ENCODE measurements at places on chromosomes 1 and 21.

GRCh38 chr1:116389686-116390085 lies 16.6 kb downstream of the ATP1A1 start:
- DNase-seq, result no peak

DNA sequence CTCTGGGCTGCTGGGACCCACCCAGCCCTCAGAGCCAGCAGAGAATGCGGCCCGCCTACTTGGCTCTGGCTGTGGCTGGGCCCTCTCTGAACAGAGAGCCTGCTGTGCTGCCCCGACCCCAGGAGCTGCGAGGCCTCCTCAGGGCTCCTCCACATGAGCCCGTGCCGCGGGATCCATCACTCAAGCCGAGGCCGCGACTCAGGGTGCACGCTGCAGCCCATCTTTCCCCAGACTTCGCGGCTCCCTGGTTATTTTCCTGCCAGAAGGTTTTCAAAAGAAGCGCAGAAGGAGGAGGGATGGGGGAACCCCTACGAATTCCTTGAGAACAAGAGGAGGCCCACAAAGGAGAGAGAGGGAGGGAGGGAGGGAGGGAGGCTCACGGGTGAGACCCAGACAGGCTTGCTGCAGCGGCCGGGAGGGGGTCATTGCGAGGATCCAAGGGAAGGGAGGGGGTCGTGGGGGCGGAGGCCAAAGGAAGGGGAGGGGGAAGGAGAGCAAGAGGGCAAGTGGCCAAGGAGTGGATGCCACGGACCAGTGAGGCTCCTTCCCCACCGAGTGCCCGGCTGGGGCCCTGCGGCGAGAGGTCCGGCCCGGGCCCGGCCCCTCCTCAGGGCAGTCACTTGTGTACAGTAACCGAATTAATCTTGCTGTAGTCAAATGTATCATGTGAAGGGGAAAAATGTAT lies 146.8 kb downstream of the CASZ1 start:
- DNase-seq, result no peak

DNA sequence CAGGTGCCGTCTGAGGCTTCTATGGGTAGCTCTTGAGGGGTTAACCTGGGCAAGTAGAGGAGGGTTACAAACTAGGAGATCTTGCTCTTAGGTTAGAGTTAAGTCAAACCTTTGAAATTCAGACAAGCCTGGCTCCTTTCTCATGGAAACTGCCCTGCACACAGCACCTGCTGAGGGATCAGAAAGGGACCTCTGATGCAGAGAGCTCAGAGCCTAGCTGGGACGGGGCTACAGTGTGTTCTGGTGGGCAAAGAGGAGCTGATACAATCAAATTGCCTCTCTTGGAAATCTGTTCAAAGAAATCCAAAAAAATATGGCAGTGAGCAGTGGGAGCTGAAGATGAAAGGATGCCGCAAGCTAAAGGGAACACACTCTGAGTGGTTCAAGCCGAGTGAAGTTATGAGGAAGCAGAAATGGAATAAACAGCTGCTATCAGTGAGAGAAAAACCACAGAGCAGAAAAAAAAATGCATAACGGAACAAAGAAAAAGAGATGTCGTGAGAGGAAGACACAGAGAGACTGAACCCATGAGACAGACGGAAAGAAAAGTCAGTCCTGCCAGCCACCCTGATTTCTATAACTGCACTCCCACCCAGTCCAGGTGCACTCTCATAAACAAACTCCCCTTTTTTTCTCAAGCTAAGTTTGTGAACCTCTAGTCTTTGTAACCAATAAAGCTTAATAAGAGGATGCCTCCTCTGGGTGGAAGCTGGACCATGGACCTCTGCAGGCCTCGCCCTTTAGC lies 26.6 kb downstream of the PAFAH2 start:
- DNase-seq, result no peak

GRCh38 chr1:100073531-100073930 lies 59.2 kb downstream of the SASS6 start:
- DNase-seq, result no peak

DNA sequence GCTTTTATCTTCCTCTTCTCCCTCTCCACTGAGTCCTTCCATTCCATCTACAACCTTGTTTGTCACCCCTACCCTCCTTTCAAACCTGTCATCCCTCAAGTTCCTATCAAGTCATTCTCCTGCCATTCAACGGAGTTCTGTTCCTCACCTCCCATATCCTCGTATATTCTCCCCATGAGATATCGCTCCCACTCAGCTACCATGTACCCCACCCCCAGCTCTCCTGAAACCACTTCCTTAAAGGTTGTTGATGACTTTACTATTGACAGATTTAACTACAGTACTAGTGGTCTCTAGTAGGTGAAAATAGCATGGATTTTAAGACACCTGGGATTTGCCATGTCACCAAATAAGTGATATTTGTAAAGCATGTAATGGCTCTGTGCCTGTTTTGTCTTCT lies 107.4 kb upstream of the BARHL2 start:
- DNase-seq, result no peak

- no peak for DNase-seq
These were observed 1043.8 kb downstream of the PLA2G4A start for GRCh38 chr1:187872550-187872949.

DNA sequence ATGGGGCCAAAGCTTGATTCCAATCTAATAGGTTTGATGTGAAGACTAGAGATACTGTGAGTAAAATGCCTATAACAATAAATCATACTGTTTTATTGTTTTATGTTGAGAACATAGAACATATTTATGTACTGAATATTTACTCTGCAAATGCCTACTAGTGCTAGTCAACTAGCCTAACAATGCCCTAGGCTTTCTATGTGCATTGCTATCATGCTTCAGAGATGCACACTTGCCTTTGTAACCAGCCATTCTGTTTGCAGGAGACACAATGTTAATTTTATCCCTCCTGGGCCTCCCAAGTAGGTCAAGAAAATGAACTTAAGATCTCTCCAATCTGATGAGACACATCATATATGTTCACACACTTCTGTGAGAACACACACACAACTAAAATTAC lies 530.8 kb upstream of the BEND5 start:
- DNase-seq, result no peak

DNA sequence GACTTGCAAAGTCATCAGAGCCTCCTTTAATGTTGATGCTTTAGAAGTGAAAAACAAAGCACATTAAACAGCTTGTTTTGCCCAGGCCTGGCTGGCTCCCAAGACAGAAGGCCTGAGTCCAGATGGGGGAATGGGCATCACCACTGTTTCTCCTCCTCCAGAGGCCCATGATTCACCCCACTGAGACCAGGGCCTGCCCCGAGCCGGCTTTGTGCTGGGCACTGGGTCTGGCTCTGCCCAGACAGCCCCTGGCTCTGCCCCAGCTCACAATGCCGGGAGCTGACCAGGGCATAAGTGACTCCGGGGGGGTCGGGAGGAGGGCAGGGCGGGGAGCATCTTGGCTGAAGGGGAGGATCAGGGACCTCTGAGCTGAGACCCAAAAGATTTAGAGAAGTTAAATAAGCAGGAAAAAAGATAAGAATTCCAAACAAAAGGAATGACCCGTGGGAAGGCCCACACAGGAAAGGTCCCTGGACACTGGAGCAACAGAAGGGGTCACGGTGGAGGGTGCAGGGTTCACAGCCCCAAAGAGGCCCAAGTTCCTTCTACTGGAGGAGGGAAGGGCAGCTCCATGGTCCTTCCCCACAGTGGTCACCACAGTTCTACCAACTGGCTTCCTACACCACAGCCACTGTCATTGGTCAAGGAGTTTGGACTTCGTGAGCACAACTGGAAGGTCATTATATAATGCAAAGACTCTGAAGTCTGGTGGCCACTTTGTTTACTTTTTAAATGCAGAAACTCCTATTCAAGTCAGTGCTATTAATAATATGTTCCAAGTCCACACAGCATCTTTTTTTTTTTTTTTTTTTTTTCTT lies 5.5 kb downstream of the C2CD2 start:
- DNase-seq, result no peak

DNA sequence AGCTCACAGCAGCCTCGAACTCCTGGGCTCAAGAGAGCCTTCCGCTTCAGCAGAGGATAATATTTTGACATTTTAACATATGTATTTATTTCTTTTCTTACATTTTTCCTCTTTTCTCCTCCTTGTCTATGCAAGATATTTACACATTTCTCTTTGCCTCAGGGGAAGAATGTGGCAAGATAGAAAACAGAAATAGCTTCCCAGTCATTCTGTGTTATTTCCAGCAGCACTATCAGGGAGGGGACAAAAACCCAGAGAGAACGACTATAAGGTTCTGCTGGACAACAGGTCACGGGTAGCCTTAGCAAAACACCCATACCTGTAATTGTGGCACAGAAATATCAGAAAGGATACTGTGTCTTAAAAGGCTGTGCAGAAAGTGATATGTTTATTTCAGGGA lies 7.9 kb downstream of the CD1D start:
- DNase-seq, result no peak
